ENCODE measurements at places on chromosomes 2 and 18.

GRCh38 chr2:48092846-48093803 is 186.8 kb upstream of the FBXO11 start:
- no peak overlapping the region for H3K4me3 ChIP-seq
- DNase-seq = no peak
- no peak overlapping the region for H3K27ac ChIP-seq
- H3K27me3 ChIP-seq = peaks cover 34% of the 10 kb centered on the region

GRCh38 chr2:196088203-196088602 is 19.6 kb upstream of the DNAH7 start:
- H3K27ac ChIP-seq = no peak overlapping the region
- DNase-seq = no peak
- no peak overlapping the region for H3K4me3 ChIP-seq
- peaks cover 24% of the 10 kb centered on the region for H3K36me3 ChIP-seq
- H3K27me3 ChIP-seq = no peaks in the 10 kb centered on the region

- no peak for DNase-seq
- no peaks in the 10 kb centered on the region for H3K36me3 ChIP-seq
- no peaks in the 10 kb centered on the region for H3K4me1 ChIP-seq
- no peak overlapping the region for H3K27ac ChIP-seq
- H3K27me3 ChIP-seq = peaks cover 8% of the 10 kb centered on the region
- H3K4me3 ChIP-seq = no peak overlapping the region
Measured at GRCh38 chr2:120647487-120647886, 88.2 kb upstream of the GLI2 start.

DNA sequence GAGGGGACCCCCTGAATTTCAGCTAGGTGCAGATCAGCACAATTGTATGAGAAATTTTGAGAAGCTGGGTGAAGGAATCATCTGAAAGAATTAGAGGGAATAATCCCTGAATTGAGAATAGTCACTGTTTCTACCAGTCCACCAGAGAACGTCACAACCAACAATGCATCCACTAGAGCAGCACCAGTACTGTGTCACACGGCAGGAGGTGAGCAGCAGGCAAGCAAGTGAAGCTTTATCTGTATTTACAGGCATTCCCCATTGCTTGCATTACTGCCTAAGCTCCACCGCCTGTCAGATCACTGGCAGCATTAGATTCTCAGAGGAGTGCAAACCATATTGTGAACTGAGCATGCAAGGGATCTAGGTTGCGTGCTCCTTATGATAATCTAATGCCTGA is 40.7 kb downstream of the GDF7 start:
- no peak overlapping the region for H3K27ac ChIP-seq
- no peaks in the 10 kb centered on the region for H3K4me1 ChIP-seq
- H3K27me3 ChIP-seq = no peaks in the 10 kb centered on the region
- H3K36me3 ChIP-seq = peaks cover 11% of the 10 kb centered on the region

GRCh38 chr18:74342416-74343043 is 26.9 kb downstream of the C18orf63 start:
- no peak overlapping the region for H3K4me3 ChIP-seq
- no peak overlapping the region for H3K27ac ChIP-seq
- no peaks in the 10 kb centered on the region for H3K36me3 ChIP-seq
- H3K4me1 ChIP-seq = peaks cover 2% of the 10 kb centered on the region

DNA sequence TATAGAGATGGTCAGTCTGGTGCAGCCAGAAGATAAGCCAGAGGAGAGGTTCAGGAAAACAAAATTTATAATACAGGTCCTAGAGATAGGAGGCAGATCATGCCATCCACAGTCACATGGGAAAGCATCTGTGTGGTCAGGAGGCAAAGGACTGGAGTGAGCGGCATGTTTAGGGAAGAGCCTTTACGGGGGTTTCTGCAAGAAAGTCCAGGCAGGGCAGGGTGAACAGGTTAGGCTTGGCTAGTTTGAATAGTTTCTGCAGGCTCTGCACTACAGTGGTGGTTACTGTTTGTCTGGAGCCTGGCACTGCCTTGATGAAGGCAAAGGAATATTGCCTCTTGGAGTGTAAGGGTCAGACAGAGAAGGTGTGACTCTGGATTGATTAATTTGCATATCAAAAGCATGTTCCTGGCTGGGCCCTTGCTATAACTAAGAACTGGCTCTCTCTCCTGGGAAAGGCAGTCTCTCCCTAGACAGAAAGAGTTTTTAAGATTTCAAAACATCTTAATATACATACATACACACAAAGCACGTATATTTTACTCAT is 1034.7 kb upstream of the CHAC2 start:
- DNase-seq = no peak
- no peaks in the 10 kb centered on the region for H3K36me3 ChIP-seq
- H3K4me3 ChIP-seq = no peak overlapping the region
- no peaks in the 10 kb centered on the region for H3K27me3 ChIP-seq
- no peak overlapping the region for H3K27ac ChIP-seq

DNA sequence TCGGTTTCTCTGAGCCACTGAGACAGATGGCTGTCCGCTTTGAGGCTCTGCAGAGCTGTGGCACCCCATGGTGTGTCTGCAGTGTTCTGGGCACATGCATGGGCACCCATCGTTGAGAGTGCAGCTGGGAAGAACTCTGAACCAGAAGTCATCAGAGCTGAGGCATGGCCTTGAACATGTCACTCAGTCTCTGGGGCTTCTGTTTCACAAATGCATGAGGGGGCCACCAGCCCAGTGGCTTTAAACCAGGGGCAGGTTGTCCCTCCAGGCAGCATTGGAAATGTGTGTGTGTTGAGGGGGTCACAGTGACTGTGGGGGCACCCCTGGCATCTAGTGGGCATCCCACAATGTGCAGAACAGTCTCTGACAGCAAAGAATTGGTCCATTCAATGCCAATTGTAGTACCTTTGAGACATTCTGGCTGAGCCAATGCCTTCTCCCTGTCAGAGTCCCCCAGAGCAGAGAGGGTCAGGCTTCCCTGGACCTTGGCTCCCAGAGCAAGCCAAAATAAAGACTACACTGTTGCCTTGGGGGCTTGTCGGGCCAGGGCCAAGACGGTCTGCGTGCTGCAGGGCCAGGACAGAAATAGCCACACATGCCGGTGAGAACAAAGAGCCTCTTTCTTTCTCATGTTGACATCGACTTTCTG is 9.3 kb upstream of the PSMD1 start:
- peaks cover 18% of the 10 kb centered on the region for H3K4me1 ChIP-seq
- peaks cover 51% of the 10 kb centered on the region for H3K27me3 ChIP-seq
- H3K4me3 ChIP-seq = no peak overlapping the region
- no peak overlapping the region for H3K27ac ChIP-seq
- H3K36me3 ChIP-seq = no peaks in the 10 kb centered on the region
- DNase-seq = no peak

GRCh38 chr2:240831594-240832204 is 11.7 kb upstream of the KIF1A start:
- no peak overlapping the region for H3K27ac ChIP-seq
- H3K4me1 ChIP-seq = peaks cover 4% of the 10 kb centered on the region
- H3K4me3 ChIP-seq = peak overlapping the region; percentile 54
- peaks cover 42% of the 10 kb centered on the region for H3K27me3 ChIP-seq

GRCh38 chr2:10229462-10230099 is 73.1 kb upstream of the HPCAL1 start:
- H3K4me3 ChIP-seq = no peak overlapping the region
- H3K27ac ChIP-seq = no peak overlapping the region
- no peak for DNase-seq
- no peaks in the 10 kb centered on the region for H3K4me1 ChIP-seq
- H3K36me3 ChIP-seq = no peaks in the 10 kb centered on the region
- peaks cover 3% of the 10 kb centered on the region for H3K27me3 ChIP-seq

DNA sequence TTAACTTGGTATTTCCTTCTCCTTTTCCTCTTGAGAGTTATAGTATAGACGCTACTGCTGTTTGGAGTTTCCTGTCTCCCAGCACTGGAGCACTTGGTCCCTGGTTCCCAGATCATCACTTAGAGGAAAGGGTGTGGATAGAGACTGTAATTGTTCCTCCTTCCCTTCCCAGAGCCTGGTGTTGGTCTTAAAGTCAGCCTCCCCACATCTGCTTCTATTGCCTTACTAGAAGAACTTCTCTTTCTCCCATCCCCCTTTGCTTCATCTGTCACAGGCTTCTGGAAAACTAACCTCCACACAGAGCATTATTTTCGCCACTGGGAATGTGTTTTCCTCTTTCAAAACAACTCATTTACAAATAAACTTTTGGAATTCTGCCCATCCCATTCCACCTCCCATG is 131.0 kb downstream of the CCDC85A start:
- H3K36me3 ChIP-seq = no peaks in the 10 kb centered on the region
- no peaks in the 10 kb centered on the region for H3K4me1 ChIP-seq
- no peak for DNase-seq
- H3K27ac ChIP-seq = no peak overlapping the region
- H3K27me3 ChIP-seq = no peaks in the 10 kb centered on the region

GRCh38 chr2:193276988-193277387 is 1082.3 kb upstream of the TMEFF2 start:
- H3K27ac ChIP-seq = no peak overlapping the region
- H3K27me3 ChIP-seq = no peaks in the 10 kb centered on the region
- DNase-seq = no peak
